ENCODE measurements at places on chromosomes 2 and 18.

DNA sequence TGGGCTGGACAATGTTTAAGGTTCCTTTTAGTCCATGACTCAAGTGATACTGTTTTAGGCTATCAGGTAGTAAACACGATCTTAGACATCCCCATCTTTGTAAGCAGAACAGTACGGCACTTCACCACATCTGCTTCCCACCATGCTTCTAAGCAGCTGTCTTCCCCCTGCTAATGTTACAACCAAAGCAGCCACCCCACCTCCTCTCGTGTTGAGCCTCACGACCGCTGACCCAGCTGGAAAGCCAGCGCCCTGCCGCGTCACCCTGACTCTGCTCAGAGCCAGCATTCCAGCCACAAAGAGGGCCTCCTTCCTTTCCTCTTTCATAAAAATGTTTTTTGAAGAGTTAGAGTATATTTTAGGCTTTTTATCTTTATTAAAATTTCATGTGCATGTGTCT, 9.4 kb downstream of the MTERF4 start:
- DNase-seq, result no peak
- H3K27ac ChIP-seq, result no peak overlapping the region
- peaks cover 28% of the 10 kb centered on the region for H3K36me3 ChIP-seq
- H3K27me3 ChIP-seq, result no peaks in the 10 kb centered on the region
- no peaks in the 10 kb centered on the region for H3K4me1 ChIP-seq

DNA sequence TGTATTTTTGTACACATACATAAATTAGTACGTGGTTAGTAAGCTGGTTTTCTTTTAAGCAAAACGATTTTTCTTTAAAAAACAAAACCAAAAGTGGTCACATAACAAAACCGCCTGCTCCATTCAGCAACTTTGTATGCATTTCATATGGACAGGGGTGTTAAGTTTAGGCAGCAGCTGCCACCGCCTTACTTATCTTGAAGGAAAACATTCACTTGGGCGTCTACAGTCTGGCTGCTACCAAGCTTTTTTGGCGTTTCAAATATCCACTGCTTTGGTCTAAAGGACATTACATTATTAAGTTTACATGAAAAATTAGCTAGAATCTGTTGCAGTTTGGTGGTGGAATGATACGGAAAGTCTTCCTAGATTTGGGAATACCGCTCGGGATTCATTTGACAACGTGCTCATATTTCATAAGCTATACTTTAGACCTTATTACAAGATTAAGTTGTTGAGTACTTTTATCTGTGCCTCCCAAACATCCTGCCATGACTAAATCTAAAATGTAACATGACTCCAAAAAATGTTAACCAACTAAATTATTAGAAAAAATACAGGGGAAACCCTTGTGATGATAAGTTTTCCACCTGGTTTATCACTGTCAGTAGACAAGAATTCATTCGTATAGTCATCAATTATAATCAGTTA, 214.8 kb downstream of the NEDD4L start:
- H3K36me3 ChIP-seq, result peaks cover 23% of the 10 kb centered on the region
- H3K27me3 ChIP-seq, result no peaks in the 10 kb centered on the region
- H3K27ac ChIP-seq, result no peak overlapping the region
- no peak overlapping the region for H3K4me3 ChIP-seq

DNA sequence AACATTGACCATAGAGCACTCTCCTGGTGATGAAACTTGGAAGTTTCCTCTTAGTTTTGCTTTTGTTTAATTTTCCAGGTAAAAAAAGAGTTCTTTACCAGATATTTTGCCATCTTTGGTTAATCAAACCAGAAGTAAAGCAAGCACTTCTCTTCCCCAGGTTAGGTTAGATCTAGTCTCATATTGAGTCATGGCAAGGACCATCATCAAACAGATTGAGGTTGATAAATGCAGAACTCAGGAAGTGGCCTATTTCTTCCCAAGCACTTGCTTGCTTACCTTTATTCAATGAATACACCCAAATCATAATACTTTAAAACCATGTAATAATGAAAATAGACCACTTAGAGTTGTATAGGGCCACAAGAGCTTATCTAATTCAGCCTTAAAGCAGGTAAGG, 23.4 kb downstream of the DNAH6 start:
- no peak overlapping the region for H3K4me3 ChIP-seq

- no peaks in the 10 kb centered on the region for H3K27me3 ChIP-seq
- H3K27ac ChIP-seq, result peak overlapping the region; percentile 57
- no peak for DNase-seq
- H3K4me1 ChIP-seq, result no peaks in the 10 kb centered on the region
Observed at GRCh38 chr2:40353231-40353630, 98.7 kb downstream of the SLC8A1 start.

DNA sequence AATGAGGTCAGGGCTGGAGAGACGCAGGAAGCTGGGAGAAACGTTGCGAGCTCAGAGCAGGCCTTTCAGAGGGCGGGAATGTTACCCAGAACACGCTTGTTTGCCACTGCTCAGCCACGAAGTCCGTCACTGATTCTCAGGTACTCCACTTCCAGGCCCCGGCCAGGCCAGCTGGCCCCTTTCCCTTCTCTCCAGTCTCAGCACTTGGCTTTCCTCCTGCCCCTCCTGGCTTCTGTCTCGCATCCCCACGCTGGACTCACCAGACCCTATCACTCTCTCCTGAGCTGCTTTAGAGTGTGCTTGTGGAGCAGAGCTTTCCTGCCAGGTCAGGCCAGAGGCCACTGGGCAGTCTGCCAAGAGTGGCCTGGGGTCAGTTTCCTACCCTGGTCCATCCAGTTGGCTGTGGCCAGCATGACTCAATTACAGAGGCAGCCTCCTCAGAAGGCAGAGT, 151.4 kb downstream of the TWIST2 start:
- no peaks in the 10 kb centered on the region for H3K27me3 ChIP-seq
- no peaks in the 10 kb centered on the region for H3K36me3 ChIP-seq
- H3K4me3 ChIP-seq, result no peak overlapping the region
- H3K4me1 ChIP-seq, result no peaks in the 10 kb centered on the region
- no peak for DNase-seq

DNA sequence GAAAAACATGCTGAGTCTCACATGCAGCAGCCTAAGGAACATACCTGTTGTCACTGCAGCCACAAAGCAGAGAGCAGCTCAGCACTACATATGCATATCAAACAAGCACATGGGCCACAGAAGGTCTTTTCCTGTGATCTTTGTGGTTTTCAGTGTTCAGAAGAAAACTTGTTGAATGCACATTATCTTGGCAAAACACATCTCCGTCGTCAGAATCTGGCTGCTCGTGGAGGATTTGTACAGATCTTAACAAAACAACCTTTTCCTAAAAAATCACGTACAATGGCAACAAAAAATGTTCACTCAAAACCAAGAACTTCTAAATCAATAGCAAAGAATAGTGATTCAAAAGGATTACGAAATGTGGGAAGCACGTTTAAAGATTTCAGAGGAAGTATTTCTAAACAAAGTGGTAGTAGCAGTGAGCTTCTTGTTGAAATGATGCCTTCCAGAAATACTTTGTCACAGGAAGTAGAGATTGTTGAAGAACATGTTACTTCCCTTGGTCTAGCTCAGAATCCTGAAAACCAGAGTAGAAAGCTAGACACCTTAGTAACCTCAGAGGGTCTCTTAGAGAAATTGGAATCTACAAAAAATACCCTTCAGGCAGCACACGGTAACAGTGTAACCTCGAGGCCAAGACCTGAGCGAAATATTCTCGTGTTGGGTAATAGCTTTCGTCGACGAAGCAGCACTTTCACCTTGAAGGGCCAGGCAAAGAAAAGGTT, 34.1 kb downstream of the ZNF407 start:
- no peaks in the 10 kb centered on the region for H3K27me3 ChIP-seq
- no peaks in the 10 kb centered on the region for H3K4me1 ChIP-seq
- peaks cover 2% of the 10 kb centered on the region for H3K36me3 ChIP-seq
- H3K4me3 ChIP-seq, result no peak overlapping the region

DNA sequence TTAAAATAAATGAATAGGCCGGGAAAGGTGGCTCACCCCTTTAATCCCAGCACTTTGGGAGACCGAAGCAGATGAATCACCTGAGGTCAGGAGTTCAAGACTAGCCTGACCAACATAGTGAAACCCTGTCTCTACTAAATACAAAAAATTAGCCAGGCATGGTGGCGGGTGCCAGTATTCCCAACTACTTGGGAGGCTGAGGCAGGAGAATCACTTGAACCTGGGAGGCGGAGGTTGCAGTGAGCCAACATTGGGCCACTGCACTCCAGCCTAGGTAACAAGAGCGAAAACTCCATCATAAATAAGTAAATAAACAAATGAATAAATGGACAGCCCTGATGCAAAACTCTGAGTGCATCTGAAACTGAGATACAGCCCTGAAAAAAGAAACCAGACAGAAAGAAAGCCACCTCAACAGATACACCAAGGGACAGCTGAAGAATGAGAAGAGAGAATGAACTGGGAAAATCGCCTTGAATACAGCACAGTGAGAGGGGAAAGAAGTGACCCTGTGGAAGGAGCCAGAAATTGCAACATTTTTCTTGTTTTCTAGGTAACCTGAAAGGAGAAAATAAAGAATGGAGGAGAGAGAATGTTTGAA, 64.4 kb downstream of the TRABD2A start:
- H3K27ac ChIP-seq, result no peak overlapping the region
- no peaks in the 10 kb centered on the region for H3K4me1 ChIP-seq
- H3K36me3 ChIP-seq, result peaks cover 8% of the 10 kb centered on the region
- no peak overlapping the region for H3K4me3 ChIP-seq

GRCh38 chr18:31503011-31503410, 5.0 kb downstream of the DSG2 start:
- H3K4me3 ChIP-seq, result no peak overlapping the region
- peaks cover 4% of the 10 kb centered on the region for H3K4me1 ChIP-seq
- H3K36me3 ChIP-seq, result no peaks in the 10 kb centered on the region

GRCh38 chr2:63983986-63984605, 35.1 kb downstream of the VPS54 start:
- H3K4me3 ChIP-seq, result no peak overlapping the region
- no peaks in the 10 kb centered on the region for H3K36me3 ChIP-seq
- peaks cover 4% of the 10 kb centered on the region for H3K4me1 ChIP-seq

DNA sequence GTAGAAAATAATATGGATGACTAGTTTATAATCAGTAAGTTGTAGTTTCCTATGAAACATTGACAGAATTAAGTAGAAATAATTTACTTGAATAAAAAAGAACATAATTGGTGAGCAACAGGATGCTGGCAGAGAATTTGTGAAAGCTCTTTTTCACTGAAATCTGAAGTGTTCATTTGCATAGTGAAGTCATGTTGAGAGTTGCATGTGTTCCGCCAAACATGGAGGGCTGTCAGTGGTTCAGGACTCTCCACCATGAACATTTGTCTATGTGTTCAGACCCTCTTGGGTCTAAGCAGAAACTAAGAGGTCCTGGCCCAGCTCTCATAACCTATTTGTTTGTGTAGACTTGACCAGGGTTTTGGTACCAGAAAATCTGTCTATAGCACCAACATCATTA, 182.5 kb upstream of the LINC00305 start:
- no peak overlapping the region for H3K27ac ChIP-seq
- H3K4me1 ChIP-seq, result no peaks in the 10 kb centered on the region
- DNase-seq, result no peak
- H3K27me3 ChIP-seq, result peaks cover 3% of the 10 kb centered on the region
- no peaks in the 10 kb centered on the region for H3K36me3 ChIP-seq

DNA sequence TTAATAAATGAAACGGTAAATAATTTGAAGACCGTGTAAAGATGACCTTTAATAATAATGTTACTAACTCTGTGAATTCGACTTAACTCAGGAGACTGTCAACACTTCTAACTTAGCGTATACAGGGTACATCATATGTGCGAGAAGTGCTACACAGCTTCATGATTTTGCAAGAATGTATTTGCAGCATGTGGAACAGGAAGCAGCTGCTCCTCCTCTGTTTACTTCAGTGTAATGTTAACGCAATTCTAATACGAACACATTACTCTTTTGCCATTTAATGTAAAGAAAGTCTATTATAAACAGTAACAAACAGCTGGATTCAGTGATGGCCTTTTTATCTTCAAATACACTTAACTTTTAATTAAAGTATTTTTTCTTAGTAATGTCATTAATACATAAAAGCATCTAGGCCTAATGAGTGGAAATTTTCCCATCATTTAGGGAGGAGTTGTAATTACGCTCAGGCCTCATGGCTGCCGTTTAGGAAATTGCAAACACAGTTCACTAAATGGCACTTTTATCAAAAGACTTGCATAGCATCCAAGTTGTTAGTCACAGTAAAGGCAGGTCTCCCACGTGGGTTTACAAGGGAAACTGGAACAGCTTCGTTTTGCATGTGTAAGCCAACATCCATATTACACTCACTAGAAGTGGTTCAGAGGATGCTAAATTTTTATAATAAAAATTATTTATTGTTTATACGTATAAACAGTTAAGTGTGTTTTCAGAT, 635.7 kb downstream of the FBXO15 start:
- H3K4me3 ChIP-seq, result no peak overlapping the region
- DNase-seq, result peak; percentile 9
- H3K36me3 ChIP-seq, result no peaks in the 10 kb centered on the region
- no peaks in the 10 kb centered on the region for H3K27me3 ChIP-seq
- H3K27ac ChIP-seq, result no peak overlapping the region

- H3K4me3 ChIP-seq, result no peak overlapping the region
- no peaks in the 10 kb centered on the region for H3K36me3 ChIP-seq
- no peaks in the 10 kb centered on the region for H3K4me1 ChIP-seq
- DNase-seq, result no peak
Observed at GRCh38 chr2:127169066-127169660, 50.9 kb downstream of the CYP27C1 start.

DNA sequence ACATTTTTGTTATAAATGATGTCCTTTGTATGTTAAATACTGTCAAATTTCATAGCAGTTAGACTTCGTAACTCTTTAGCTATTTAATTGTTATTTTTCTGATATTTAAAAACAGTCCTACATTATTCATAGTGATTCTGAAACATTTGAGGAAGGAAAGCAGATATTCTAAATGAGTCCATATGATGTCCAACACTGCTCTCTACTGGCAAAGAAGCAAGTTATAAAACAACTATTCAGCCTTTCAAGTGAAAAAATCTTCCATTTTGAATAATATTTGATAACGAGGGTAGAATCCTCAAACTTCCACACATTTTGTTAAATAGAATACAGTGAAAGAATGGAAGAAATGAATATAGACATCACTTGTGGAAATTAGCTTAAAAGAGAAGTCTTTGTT, 220.8 kb downstream of the GULP1 start:
- DNase-seq, result peak; percentile 43
- no peaks in the 10 kb centered on the region for H3K27me3 ChIP-seq
- H3K4me3 ChIP-seq, result no peak overlapping the region

DNA sequence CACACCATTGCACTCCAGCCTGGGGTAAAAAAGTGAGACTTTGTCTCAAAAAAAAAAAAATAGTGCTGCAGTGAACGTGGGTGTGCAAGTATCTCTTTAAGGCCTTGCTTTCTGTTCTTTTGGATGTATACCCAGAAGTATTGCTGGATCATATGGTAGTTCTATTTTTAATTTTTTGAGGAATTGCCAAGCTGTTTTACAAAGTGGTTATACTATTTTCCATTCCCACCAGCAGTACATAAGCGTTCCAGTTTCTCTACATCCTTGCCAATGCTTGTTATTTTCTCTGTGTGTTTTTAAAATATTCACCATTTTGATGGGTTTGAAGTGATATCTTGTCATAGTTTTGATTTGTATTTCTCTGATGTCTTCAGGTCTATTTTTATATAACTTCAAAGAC, 13.1 kb downstream of the ARMC9 start:
- no peaks in the 10 kb centered on the region for H3K4me1 ChIP-seq
- H3K27me3 ChIP-seq, result no peaks in the 10 kb centered on the region
- no peak overlapping the region for H3K4me3 ChIP-seq

Data from small intestine (tissue), 16 donors.